ENCODE measurements at places on chromosomes 11 and 22.

GRCh38 chr22:37014835-37015586 lies 4.2 kb downstream of the TST start:
- no peak for DNase-seq

DNA sequence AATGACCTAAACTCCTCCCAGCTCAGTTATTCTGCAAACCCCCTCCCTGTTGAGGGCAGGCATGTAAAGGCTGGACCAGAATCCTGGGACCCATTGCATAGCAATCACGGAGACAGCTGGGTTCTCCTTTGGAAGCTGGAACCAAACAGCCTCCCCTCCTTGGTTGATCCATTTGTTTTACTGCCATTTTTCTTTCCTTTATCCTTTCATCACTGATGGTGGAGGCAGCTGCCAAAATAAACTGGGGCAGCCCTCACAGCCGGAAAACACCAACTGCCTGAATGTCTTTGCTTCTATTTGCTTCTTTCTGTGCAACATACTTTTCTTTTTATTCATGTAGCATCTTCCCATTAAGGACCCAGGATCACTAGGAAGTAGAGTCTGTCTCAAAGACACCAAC lies 150.0 kb upstream of the SYT13 start:
- no peak for DNase-seq

DNA sequence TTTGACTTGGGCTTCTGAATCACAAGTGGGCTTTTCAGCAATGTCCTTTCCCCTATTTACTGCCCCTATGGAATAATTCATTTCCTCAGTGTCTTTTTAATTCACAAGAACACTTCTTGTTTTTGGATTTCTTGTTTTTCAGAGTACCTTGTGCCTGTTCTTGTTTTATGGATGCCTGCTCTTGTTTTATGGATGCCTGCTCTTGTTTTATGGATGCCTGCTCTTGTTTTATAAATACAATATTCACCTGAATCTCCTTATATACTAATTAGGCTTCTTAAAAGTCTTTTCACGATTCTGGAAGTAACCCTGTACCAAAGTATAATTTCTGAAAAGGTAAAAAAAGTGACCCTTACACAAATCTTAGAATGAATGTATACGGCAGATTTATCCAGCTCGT lies 32.8 kb downstream of the CACNA1I start:
- DNase-seq: no peak

GRCh38 chr11:16395601-16396000 lies 39.3 kb upstream of the SOX6 start:
- DNase-seq: no peak

DNA sequence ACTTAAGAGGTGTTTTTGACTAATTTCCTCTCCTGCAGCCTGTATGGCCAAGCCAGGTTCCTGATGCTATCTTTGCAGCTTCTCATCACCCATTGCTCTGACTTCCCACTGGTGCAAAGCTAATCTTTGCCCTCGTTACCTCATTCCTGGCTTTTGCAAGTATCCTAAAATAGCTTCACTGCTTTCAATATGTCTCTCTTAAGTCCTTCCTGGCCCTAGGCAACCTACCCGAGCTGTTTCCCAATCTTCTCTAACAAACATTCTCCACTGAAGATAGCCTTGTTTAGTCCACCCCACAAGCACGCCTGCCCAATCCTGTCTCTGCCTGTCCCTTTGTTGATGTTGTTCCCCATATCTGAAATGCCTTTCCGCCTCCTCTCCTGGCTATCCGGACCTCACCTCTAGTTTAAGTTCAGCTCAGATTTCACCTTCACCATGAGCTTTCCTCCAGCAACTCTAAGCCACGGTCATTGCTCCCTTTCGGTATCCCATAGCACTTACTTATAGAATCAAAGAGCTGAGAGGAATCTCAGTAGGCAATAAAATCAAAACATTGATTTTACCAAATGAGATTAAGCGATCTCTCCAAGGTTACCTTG lies 30.1 kb upstream of the CECR2 start:
- DNase-seq: no peak

- DNase-seq: no peak
These were observed 57.9 kb downstream of the UVRAG start for GRCh38 chr11:75872887-75873416.

GRCh38 chr11:34595960-34596644 lies 24.8 kb upstream of the EHF start:
- DNase-seq: no peak

DNA sequence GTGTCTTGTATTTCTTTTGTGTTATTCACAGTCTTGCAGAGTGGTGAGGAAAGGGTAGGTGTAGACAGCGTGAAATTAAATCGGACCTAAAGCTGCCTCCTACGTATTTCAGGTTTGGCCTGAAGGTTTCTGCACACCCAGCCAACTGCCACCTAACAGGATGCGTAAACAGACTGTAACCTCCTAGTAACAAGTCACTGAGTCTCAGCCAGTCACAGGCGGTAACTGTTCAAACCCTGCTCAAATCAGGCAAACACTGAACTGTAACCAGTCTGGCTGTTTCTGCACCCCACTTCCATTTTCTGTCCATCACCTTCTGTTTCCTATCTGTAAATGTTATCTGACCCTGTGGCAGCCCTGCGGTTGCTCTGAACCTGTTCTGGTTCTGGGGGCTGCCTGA lies 87.1 kb downstream of the ADAMTS15 start:
- no peak for DNase-seq

GRCh38 chr22:19889951-19890350 lies 35.3 kb upstream of the GNB1L start:
- DNase-seq: peak; percentile 31

Data from stimulated activated CD4-positive, alpha-beta T cell treated with anti-CD3 and anti-CD28 coated beads, Interleukin-15, amount 100 ng/mL, for 1 hour (primary cell).